ENCODE measurements at places on chromosomes 11 and 22.

GRCh38 chr22:36343070-36343719, 44.6 kb downstream of the MYH9 start:
- no peak for DNase-seq

DNA sequence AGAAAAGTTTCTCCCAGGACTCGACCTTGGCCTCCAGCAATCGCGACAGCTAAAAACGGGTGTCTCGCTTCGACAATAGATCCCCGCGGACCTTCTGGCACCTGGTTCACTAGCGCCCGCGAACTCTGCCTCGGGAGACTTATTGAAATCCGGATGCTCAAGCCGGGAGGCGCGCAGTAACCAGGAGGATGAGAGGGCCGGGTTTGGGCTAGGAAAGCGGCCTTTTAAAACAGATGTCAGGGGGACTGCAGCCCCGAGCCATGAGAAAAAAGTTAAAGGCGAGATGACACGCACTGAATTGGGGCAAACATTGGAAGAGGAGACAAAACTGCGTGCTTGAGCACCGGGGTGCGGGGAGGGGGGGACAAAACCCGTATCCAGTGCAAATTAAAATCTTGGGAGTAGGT, 637 bp upstream of the ZBTB16 start:
- no peak for DNase-seq

DNA sequence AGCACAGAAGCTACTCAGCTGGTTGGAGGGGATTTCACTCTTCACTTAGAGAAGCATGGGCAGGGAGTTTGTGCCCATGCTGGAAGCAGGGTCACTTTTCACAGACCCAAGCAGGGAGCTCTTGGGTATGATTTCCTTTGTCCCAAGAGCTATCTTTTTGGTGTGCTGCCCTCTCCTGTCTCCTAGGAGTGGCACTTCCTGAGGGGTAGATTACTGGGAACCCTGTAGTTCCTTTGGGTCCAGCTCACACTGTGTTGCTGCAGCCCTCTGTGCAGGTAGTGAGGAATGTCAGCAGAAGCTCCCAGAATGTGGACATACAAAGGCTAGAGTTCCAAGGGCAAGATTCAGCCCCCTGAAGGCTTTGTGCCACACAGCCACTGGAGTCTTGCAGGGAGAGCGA, 537.1 kb upstream of the ANO3 start:
- no peak for DNase-seq

DNA sequence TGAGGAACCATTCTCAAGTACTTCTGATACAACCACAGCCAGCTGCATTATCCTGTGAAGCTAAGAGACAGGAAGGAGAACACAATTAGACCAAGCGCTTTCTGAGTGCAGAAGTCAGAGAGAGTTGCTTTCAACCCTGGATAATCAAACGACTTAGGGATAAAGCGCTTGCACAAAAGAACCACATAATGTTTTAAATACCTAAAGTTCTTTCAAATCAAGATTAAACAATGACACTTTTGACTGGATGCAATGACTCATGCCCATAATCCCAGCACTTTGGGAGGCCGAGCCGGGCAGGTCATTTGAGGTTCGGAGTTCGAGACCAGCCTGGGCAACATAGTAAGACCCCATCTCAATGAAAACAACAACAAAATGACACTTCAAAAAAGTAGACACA, 145.1 kb downstream of the SWAP70 start:
- DNase-seq = no peak

DNA sequence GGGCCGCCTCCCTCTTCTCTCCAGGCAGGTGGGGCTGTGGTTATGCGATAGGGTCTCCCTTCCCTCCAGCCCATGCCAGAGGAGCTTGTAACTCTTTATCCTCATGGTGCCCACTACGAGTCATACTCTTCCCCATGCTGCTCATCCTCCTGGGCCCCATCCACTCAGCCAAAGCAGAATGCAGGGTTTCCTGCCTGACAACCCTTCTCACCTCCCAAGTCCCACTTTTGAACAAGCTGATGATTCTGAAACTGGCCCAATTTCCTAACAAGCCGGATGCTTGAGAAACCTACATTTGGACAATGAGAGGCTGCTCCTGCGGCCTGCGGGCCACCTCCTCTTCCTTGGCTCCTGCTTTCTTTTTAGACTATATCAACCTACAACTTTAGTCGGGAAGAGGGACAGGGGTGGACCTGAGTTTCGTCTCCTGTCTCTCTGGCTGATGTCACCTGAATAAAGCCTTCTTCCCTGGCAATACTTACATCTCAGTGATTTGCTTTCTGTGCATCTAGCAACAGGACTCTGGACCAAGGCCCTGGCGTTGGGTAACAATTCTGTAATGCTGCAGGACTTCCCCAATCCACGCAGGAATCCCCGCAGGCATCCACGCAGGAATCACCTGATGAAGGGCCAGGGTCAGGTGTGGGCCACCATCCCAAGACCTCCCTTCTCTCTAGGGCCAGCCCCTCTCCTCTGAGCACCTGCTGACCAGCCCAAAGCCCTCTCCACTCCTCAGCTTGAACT, 1.5 kb upstream of the NDUFS8 start:
- no peak for DNase-seq

GRCh38 chr11:115363426-115363825, 140.8 kb downstream of the CADM1 start:
- DNase-seq = no peak

DNA sequence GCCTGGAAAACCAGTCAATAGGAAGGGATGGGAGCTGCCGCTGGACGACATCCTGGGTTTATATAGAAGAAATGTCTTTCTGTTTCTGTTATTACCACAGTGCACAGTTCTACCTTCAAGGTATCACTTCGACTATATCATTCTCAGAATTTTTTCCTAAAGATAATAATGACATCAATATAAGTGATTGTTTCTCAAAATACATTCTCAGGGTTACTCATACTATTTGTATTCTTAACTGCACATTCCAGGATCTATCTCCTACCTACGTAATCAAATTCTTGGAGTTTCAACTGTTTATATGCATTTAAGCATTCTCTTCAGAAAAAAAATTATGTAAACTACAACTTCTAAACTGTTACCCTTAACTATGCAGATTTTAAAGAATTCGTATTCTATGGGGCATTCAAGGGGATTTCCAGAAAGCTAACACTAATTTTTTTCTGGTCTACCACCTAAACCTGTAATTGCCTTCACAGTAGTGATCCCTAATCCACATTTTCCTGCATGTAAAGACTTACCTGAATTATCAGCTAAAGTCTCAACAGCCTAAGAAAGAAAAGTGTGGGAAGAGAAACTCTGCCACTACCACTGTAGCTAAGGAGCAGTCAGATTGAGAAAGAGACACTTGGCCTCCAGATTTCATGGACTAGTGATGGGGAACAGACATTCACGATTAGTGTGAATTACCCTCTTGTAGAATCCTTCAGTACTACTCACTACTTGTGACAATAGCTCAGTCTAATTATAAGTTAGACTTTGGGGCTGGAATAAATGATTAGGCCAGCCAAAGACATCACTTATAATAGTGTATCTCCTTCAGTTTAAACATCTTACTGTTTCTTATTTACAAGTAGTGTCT, at the start of gene OR51B5:
OR51B5 (minus strand) TSS at position 51 of the 862 bp plus-strand sequence; CDS start at position 51, 0 bp downstream.
- DNase-seq = no peak

- DNase-seq = no peak
These were observed 30.6 kb upstream of the NARS2 start for GRCh38 chr11:78605296-78605695.

- DNase-seq = no peak
These were observed 36.5 kb downstream of the TOM1 start for GRCh38 chr22:35335936-35336781.

All from chondrocyte (in vitro differentiated cells).